Thyroid gland (tissue), 4 donors: ENCODE measurements at places on chromosomes 1 and 21. TPM values are rescaled to one million over a fixed set of nuclear protein-coding genes. Genes with fewer than 3 reads are reported as not detected.

Gene EFNA1
- total RNA-seq: 69.4 TPM

DNA sequence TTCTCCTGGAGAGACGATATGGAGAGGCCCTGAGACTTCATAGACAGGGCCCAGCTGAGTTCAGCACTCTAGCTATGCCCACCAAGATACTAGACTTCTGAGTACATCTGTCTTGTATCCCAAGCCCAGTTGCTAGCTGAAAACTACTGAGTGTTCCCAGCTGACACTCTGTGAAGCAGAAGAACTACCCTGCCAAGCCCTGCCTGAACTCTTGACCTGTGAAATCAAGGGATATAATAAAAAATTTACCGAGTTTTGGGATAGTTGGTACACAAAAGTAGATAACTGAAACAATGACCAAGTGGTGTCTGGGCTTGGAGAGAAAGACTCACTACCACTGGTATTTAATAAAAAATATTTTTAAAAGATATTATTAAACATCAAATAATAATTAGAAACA lies 267.5 kb downstream of the TRABD2B start:
- H3K36me3 ChIP-seq: no peaks in the 10 kb centered on the region
- H3K4me1 ChIP-seq: peaks cover 7% of the 10 kb centered on the region
- H3K4me3 ChIP-seq: no peak overlapping the region
- H3K27ac ChIP-seq: no peak overlapping the region
- no peak for DNase-seq

- H3K27me3 ChIP-seq: no peaks in the 10 kb centered on the region
- no peak for DNase-seq
- H3K4me1 ChIP-seq: peaks cover 7% of the 10 kb centered on the region
- H3K36me3 ChIP-seq: no peaks in the 10 kb centered on the region
Observed at GRCh38 chr1:32255072-32256071, 4.3 kb downstream of the LCK start.

DNA sequence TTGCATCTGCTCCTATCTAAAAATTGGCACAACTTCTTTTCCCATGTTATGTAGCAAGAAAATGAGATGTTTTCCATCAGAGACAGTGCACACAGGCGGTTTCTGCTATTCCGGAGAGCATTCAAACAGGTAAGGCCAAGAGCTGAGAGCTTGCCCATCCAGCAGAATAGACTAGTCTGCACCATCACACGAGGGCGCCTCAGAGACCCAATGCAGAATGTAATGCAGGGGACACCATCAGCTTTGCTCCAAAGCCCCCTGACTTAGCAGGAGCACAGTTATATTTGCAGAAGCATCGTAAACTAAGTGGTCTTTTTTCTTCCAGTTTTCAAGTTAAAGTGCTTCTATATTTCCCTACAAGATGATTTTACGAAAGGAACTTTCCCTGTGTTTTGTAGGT lies 4.7 kb downstream of the IL24 start:
- H3K27ac ChIP-seq: no peak overlapping the region
- no peaks in the 10 kb centered on the region for H3K4me1 ChIP-seq
- H3K36me3 ChIP-seq: no peaks in the 10 kb centered on the region

Gene STPG1
- total RNA-seq: 8.3 TPM

DNA sequence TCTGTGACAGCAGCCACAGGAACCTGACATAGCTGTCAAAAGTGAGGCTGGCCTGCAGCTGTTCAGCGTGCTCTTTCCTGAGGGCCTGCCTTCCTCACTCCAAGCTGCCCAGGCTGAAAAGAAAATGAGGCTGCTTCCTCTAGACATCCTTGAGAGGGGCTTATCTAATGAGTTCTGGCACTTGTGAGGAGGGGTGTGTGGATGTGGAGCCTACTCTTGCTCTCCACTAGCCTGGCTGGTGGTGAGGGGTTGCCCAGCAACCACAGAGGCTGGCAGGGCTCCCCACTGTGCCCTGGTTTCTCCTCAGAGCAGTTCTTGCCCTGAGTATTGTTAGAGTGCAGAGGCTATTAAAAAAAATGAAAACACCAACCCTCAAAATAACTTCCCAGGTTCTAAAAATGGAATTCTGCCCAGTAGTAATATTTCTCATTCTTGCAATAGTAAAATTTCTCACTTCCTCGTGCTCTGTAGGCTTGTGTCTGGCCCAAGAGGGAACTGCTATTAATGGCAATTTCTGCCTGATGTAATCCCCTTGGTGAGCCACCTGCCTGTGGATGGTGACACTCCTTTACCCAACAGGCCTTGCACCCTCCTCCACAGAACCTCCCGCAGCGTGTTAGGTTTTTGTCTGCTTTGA lies 52.6 kb upstream of the EPS8L3 start:
- no peaks in the 10 kb centered on the region for H3K4me1 ChIP-seq
- H3K4me3 ChIP-seq: no peak overlapping the region
- DNase-seq: no peak
- H3K36me3 ChIP-seq: no peaks in the 10 kb centered on the region
- no peak overlapping the region for H3K27ac ChIP-seq
- H3K27me3 ChIP-seq: no peaks in the 10 kb centered on the region

DNA sequence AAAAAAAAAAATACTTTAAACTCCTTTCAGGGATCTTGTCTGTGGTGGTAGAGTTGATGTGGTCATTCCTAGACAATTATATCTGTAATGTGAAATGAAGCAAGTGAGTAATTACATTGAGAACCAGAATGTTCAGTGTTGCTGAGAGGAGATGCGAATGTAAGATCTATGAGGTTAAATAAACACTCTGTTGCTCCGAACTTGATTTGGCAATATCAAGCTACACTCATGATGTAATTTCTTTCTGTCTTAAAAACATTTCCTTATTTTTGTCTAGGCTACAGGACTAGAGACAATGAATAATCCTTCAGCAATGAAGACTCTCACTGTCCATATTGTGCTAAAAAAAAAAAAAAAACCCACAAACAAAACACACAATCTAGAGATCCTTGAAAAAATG lies 63.1 kb upstream of the IGSF5 start:
- H3K27me3 ChIP-seq: no peaks in the 10 kb centered on the region
- H3K36me3 ChIP-seq: no peaks in the 10 kb centered on the region
- no peak overlapping the region for H3K27ac ChIP-seq

- no peak overlapping the region for H3K4me3 ChIP-seq
- H3K4me1 ChIP-seq: no peaks in the 10 kb centered on the region
- no peak overlapping the region for H3K27ac ChIP-seq
Observed at GRCh38 chr21:17732306-17732705, 86.8 kb downstream of the C21orf91 start.

DNA sequence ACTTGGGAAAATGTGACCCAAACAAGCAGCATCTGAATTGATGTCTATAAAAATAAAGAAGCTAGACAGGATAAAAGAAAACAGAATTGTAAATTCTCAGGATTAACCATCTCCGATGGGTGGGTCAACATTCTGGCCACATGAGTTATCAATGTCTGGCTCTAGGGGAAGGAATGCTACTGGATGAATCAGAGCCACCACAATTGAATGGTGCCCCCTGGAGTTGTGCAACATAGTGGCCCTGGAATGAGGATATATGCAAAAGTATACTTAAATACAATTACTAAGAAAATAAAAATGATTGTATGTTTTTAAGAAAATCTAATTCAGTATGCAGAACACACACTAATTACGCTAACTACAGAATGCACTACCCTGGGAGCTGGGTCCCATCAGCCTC lies 185.6 kb downstream of the TGFBR3 start:
- no peak overlapping the region for H3K27ac ChIP-seq
- peaks cover 14% of the 10 kb centered on the region for H3K4me1 ChIP-seq
- H3K4me3 ChIP-seq: no peak overlapping the region
- no peaks in the 10 kb centered on the region for H3K36me3 ChIP-seq
- DNase-seq: no peak

Gene CD53
- total RNA-seq: 31.0 TPM
